A673 (cell line): ENCODE measurements at places on chromosomes 2 and 18. TPM values are rescaled to one million over a fixed set of nuclear protein-coding genes. Genes with fewer than 3 reads are reported as not detected.

- H3K4me1 ChIP-seq = no peaks in the 10 kb centered on the region
- no peak overlapping the region for H3K27ac ChIP-seq
- H3K27me3 ChIP-seq = no peaks in the 10 kb centered on the region
- H3K4me3 ChIP-seq = no peak overlapping the region
- H3K36me3 ChIP-seq = no peaks in the 10 kb centered on the region
Measured at GRCh38 chr2:105754994-105755393, 10.3 kb downstream of the NCK2 start.

DNA sequence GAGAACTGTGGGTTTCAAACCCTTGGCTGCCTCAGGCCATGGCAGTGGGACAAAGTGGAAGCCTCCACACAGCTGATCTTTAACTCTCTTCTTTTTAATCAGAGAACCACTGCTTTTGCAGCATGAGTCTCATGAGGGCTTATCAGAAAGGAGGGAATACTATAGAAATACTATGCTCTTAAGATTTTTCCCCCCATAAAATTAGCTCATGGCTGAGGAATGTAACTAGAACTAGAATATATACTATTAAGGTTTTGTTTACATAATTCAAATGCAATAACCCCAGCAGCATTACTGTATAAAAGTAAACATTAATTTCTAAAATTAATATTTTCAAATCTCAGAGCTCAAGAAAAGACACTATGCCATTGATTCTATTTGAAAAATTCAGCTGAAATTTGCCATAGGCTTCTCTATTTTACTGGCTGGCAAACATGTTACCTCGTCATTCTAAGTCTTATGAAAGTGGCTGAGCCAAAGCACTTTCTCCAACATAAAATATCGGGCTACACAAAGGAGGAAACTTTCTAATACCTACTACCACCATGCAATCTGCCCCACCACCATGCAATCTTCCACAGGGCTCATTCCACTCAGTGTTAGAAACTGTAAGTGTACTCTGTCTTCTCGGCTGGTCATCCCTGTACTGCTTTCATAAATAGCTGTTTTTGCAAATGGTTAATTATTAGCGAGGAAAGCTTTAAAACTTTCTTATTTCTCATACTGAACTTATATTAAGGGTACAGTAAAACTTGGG, 42.5 kb downstream of the WDR35 start:
- no peak for DNase-seq
- no peaks in the 10 kb centered on the region for H3K27me3 ChIP-seq
- H3K36me3 ChIP-seq = peaks cover 13% of the 10 kb centered on the region
- no peak overlapping the region for H3K4me3 ChIP-seq
- no peak overlapping the region for H3K27ac ChIP-seq
- no peaks in the 10 kb centered on the region for H3K4me1 ChIP-seq

- H3K4me3 ChIP-seq = peak overlapping the region; percentile 86
- peak overlapping the region; percentile 87 for H3K27ac ChIP-seq
- no peaks in the 10 kb centered on the region for H3K36me3 ChIP-seq
- DNase-seq = peak; percentile 10
- no peaks in the 10 kb centered on the region for H3K27me3 ChIP-seq
- peaks cover 47% of the 10 kb centered on the region for H3K4me1 ChIP-seq
Measured at GRCh38 chr2:218218268-218219185, 1.5 kb downstream of the ARPC2 start.

DNA sequence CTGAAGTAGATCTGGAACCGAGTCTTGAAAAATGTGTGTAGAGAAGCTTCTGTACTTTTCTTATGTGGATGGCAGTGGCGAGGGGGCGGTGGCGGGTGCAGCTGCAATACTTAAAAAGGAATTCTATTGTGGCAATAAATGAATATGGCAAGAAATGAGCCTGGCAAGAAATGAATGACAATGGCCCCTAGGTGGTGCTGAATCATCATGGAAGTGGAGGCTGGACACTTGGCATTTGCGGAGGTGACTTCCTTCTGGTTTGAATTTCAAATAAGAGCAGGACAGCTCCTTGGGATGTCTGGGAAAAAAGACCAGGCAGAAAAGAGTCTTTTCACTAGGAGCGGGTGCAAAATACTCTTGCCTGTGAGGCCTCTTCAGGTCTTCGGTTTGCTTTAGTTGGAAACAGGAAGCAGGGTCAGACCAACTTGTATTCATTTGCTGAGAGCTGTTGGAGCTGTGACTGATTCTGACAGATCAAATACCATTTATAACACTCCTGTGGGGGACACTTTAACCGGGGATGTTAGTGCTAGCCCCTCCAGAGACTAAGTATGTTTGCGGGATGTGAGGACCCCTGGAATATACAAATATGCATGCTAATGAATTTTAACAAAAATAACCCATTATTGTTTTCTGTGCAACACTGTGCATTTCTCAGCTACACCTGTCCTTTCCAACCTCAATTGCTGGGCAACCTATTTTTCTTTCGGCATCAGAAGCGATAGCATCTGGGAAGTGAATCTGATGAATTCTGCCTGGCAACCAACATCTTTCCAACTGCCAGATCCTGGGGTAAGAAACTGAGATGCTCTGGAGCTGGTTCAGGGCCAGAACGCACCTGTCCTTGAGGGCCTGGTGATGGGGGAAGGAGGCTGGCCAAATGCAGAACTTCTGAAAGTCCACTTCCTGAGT, 35.4 kb downstream of the FASTKD2 start:
- no peaks in the 10 kb centered on the region for H3K27me3 ChIP-seq
- H3K27ac ChIP-seq = no peak overlapping the region
- no peak overlapping the region for H3K4me3 ChIP-seq
- H3K4me1 ChIP-seq = no peaks in the 10 kb centered on the region
- peak; percentile 80 for DNase-seq

- no peaks in the 10 kb centered on the region for H3K4me1 ChIP-seq
- peaks cover 6% of the 10 kb centered on the region for H3K36me3 ChIP-seq
- H3K4me3 ChIP-seq = no peak overlapping the region
- H3K27me3 ChIP-seq = no peaks in the 10 kb centered on the region
Measured at GRCh38 chr2:208360259-208361076, 46.1 kb upstream of the PTH2R start.

- no peaks in the 10 kb centered on the region for H3K4me1 ChIP-seq
- H3K27ac ChIP-seq = no peak overlapping the region
- H3K4me3 ChIP-seq = no peak overlapping the region
- no peaks in the 10 kb centered on the region for H3K27me3 ChIP-seq
Measured at GRCh38 chr18:3886575-3887322, 436.8 kb downstream of the TGIF1 start.

- peaks cover 10% of the 10 kb centered on the region for H3K4me1 ChIP-seq
- no peaks in the 10 kb centered on the region for H3K27me3 ChIP-seq
- DNase-seq = peak; percentile 10
- H3K27ac ChIP-seq = peak overlapping the region; percentile 85
- H3K36me3 ChIP-seq = peaks cover 28% of the 10 kb centered on the region
- H3K4me3 ChIP-seq = peak overlapping the region; percentile 67
Measured at GRCh38 chr2:68318914-68319397, 793 bp downstream of the CNRIP1 start.

DNA sequence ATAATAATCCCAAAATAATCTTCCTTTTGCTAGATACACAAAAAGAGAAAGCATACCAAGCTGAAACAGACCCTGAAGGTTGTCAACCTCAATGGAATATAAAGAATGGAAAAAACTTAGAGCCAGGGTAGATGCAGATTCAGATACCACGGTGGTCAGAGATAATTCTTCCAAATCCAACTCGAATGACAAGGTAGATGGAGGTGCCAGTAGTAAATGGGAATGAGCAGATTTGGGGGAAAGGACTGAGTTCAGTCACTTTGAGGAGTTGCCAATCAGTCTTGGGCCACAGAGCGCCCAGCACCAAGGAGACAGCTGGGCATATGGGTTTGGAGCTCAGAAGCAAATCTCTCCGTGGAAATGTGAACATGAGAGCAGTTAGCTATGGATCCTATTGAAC, 3.4 kb upstream of the CHMP1B start:
- no peak overlapping the region for H3K27ac ChIP-seq
- DNase-seq = no peak
- H3K27me3 ChIP-seq = peaks cover 4% of the 10 kb centered on the region

The CCDC85A gene
- total RNA-seq = 0.15 and 0.39 TPM in 2 replicates

GRCh38 chr18:23127090-23127489, 8.2 kb upstream of the CABLES1 start:
- no peaks in the 10 kb centered on the region for H3K27me3 ChIP-seq
- H3K4me3 ChIP-seq = no peak overlapping the region
- no peaks in the 10 kb centered on the region for H3K36me3 ChIP-seq
- no peak overlapping the region for H3K27ac ChIP-seq
- DNase-seq = no peak

The TRIM54 gene
- total RNA-seq = 2.2 and 2.8 TPM in 2 replicates

- H3K27ac ChIP-seq = no peak overlapping the region
- H3K27me3 ChIP-seq = no peaks in the 10 kb centered on the region
- DNase-seq = no peak
- no peak overlapping the region for H3K4me3 ChIP-seq
- H3K36me3 ChIP-seq = no peaks in the 10 kb centered on the region
Measured at GRCh38 chr2:85257359-85257969, 70.3 kb downstream of the TGOLN2 start.

DNA sequence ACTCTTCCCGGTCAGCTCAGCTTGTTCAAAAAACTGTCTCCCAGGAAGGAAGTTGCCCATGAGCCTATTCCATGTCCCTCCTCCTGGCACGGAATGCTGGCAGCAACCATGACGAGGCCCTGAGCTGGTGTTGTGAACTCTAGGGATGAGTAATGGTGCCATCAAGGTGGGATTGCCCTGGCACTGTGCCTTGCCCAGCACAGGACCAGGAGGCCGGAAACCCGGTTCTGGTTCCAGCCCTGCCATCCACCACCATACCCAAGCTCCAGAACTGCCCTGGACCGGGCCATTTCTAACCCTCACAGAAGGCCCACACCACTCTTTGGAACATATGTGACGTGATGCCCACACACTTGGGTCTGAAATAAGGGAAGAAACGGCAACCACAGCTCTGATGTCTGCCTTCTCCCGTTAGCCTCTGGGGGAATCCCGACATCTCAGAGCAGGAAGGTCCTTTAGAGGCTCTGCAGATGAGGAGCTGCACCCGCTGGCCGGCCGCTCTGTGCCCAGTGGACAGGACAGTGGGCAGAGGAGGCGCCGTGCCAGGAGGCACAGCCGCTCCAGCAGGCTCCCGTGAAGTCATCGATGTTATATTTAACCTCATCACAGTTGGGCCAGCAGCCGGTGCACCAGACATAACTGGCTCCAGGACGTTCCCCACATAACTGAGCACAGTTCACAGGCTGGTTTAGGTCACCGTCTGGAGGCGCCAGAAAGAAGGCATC, 462.1 kb upstream of the ID2 start:
- no peaks in the 10 kb centered on the region for H3K36me3 ChIP-seq
- H3K27ac ChIP-seq = no peak overlapping the region
- no peak overlapping the region for H3K4me3 ChIP-seq
- DNase-seq = no peak
- H3K27me3 ChIP-seq = no peaks in the 10 kb centered on the region

GRCh38 chr2:109242654-109243331, 113.8 kb downstream of the SH3RF3 start:
- no peak overlapping the region for H3K4me3 ChIP-seq
- no peaks in the 10 kb centered on the region for H3K27me3 ChIP-seq
- H3K36me3 ChIP-seq = no peaks in the 10 kb centered on the region
- H3K4me1 ChIP-seq = no peaks in the 10 kb centered on the region
- no peak for DNase-seq

DNA sequence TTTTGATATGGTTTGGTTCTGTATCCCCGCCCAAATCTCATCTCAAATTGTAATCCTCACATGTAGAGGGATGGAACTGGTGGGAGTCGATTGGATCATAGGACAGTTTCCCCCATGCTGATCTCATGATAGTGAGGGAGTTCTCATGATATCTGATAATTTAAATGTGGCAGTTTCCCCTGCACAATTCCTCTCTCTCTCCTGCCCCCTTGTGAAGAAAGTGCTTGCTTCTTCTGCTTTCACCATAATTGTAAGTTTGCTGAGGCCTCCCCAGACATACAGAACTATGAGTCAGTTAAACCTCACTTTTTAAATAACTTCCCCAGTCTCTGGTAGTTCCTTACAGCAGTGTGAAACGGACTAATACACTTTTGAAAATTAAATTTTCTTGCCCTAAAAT, 12.3 kb upstream of the KCNJ3 start:
- DNase-seq = peak; percentile 10
- no peaks in the 10 kb centered on the region for H3K27me3 ChIP-seq
- no peak overlapping the region for H3K27ac ChIP-seq

GRCh38 chr2:213086571-213086970, 64.8 kb downstream of the IKZF2 start:
- H3K4me1 ChIP-seq = peaks cover 6% of the 10 kb centered on the region
- H3K36me3 ChIP-seq = no peaks in the 10 kb centered on the region
- H3K4me3 ChIP-seq = no peak overlapping the region

DNA sequence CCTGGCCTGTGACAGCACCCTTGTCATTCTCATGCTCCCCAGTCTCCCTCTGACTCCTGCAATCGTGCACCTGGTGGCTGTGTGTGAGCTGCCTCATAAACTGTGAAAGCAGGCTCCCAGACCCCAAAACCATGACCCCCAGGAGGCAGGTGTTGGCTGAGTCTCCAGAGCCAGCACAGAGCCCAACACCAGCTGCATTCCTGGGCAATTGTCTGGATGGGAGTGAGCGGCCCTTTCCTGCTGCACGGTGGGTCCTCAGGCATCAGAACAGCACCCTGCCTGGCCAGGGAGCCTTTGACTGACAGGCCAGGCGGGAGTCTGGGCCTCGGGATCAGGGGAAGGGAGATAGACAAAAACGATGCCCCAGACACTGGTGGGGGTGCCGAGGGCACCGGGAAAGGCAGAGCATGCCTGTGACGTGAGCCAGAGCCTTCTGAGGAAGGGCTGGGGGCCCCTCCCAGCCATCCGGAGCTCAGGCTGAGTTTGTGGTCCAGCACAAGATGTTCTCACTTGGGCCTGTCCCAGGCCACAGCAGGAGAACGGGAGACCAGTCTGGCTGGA, 135.1 kb upstream of the GPC1 start:
- H3K4me3 ChIP-seq = no peak overlapping the region
- H3K27ac ChIP-seq = no peak overlapping the region
- H3K4me1 ChIP-seq = peaks cover 8% of the 10 kb centered on the region
- no peaks in the 10 kb centered on the region for H3K36me3 ChIP-seq

DNA sequence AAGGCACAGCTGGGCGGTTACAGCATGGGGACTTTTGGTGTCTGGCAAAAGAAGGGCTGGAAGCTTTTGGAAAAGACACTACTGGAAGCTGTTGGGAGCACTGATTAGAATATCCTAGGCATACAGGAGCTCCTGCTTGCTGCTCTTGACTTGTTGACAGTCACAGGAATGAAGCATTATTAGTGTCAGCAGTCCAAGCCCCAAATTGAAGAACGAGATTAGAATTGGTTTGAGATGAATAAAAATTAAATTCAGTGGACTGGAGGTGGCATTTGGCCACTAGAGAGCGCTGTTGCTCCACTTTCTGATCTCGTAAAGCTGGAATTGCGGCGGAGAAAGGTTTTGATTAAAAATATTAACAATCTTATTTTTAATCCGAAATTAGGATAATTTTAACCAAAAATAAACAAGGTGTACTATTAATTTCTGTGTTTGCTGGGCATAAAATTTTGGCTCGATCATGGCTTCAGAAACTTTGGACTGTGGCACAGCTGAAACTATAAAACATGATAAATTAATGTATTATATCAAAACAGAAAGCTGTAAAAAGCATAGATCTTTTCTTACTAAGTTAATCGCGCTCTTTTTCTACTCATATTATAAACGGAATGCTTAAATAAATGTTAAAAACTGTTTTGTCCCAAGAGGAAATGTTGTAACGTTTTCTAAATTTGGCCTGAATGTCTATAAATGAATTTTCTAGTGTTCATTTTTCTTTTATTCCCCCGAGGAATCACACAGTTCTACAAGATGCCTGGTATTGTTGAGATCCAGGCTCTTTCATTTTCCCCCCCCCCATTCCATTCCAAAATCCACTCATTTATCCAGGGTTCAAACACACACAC, 2.4 kb upstream of the HOXD8 start:
- peak overlapping the region; percentile 98 for H3K27ac ChIP-seq
- DNase-seq = peak; percentile 87
- peak overlapping the region; percentile 62 for H3K4me3 ChIP-seq
